Stimulated activated CD4-positive, alpha-beta T cell treated with anti-CD3 and anti-CD28 coated beads, Interleukin-2, amount 100 ng/mL, for 48 hours (primary cell): ENCODE measurements at places on chromosomes 7 and 10.

- no peak for DNase-seq
Measured at GRCh38 chr10:25768167-25768566, 165.9 kb upstream of the MYO3A start.

DNA sequence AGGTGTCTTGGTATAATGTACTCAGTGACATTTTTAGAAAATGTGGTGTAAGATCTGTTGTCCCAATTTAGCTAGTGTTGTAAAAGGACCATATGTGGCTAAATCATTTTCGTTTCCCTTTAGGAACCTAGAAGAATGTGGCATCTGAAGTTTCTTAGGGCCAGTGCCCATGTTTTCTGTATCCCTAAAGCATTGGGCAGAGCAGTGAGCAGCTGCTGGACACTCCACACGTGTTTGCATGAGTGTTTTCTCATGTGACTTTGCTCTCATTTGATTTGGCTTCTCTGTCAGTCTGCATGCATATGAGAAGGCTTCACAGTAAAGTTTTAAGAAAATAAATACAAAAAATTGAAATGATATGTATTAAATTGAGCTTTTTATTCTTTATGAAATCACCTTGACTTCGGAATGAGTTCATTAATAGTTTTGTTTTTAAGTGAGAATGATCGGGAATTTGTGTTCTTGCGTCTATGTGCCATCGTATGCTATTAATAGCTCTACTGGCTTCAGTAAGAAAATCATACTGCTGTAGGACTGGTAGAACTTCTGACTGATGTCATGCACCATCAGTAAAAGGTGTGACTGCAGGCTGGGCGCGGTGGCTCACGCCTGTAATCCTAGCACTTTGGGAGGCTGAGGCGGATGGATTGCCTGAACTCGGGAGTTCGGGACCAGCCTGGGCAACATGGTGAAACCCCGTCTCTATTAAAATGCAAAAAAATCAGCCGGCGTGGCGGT is 61.3 kb downstream of the RBM33 start:
- DNase-seq: no peak

DNA sequence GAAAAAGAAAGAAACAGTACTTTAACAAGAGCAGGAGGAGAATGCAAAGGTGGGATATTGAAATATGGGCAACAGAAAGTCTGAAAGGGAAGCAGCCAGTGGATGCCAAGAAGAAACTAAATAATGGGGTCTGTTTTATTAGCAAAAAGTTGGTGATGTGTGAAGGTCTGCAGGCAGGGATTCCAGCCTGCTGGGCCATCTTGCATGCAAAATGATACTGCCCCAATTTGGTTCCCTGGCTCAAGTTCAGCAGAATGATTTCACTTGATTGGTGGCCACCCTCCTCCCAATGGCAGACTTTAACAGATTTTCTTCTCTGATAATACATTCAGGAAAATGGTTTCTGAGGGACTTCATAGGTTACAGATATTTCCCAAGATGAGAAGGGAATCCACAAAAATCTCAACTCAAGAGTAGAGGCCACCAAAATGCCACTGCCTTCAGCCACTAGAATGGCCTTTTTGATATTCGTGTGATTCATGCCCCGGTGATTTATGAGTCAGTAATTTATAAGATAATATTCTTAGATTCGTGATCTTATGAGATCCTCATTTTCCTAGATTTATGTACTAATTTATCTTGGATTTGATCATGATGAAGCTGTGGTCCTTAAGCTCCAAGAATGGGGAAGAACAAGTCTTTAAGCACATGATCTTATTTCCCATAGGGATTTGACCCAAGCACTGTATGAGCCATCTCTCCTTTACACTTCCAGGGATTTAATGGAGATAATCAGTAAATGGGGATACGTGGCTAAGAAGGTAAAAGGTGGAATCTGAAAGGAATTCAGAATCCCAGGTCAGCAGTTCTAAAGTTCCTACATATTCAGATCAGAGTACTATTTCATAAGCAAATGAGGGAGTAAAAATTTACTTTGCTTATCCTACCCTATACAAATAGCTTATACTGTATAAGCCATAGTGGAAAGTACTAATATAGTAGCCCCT is 32.3 kb upstream of the ADD3 start:
- no peak for DNase-seq

DNA sequence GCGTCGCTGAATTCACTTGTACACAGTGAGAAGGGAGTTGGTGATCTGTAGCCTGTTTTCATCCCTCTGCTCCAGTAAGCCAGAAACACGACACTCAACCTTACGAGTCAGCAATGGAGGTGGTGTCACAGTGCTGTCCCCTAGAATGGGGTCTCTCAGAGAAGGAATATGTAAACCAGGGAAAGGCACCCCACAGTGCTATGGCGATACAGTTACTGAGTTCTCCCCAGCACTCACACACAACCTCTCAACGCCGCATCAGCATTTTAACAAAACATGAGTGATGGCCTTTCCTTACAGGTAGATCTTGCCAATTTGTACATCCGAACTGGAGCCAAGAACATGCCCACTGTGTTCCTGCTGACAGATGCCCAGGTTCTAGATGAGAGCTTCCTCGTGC is 196.3 kb downstream of the CDCA7L start:
- DNase-seq: no peak

- DNase-seq: no peak
Measured at GRCh38 chr7:19094598-19095352, 22.7 kb downstream of the TWIST1 start.

DNA sequence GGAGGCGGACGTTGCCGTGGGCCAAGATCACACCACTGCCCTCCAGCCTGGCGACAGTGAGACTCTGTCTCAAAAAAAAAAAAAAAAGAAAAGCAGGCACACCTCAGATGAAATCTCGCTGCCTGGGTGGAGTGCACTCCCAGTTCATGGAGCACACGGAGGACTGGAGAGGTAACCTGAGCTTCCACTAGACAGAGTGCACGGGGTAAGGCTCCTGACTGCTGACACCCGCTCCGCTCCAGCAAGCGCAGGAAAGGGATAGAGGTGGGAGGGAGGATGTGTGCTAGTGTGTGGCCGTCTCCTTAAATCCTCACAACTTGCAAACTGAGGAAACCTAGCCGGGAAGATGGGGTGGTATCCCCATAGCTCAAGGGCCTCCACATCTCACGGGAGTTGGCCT is 50.8 kb downstream of the FAM53B start:
- no peak for DNase-seq

- DNase-seq: no peak
Measured at GRCh38 chr10:102444851-102445250, 6.5 kb downstream of the C10orf95 start.

- DNase-seq: no peak
Measured at GRCh38 chr10:63633677-63634487, 112.7 kb downstream of the REEP3 start.

DNA sequence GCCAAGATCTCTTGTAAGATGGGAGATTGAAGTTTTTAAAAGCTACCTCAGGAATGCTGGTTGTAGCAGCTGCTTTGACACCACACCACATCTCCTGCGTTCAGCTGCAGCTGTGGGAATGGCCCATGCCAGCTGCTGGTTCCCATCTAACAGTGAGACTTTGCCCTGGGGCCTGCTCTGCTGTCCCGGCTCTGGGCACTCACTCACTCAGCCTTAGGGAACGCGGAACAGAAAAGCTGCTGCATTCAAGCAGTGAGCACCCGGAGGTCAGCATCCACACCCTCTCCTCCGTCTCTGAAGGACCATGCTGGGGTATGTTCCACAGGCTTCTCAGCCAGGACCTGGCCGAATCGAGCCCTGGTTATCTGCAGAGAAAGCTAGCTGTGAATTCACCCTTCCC is 197.1 kb upstream of the CXCL12 start:
- DNase-seq: no peak

DNA sequence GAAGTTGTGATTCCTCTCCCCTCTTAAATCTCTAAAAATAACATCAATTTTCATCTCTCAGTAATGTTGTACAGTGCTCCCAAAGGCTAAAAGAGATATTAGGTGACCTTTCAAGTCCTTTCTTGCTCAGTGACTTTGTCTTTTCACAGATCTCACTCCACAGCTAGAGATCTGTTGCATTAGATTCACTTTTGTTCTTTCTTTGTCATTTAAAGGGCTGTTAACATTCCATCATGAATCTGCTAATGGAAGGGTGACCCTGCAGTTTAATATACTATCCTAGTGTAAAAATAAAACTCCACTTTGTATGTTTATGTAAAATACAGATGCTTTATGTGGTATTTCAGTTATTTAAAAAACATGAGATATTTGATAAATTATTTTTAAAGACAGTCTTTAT is 30.5 kb downstream of the GNAI1 start:
- no peak for DNase-seq

GRCh38 chr10:3333426-3333825 is 160.8 kb upstream of the PITRM1 start:
- DNase-seq: no peak

DNA sequence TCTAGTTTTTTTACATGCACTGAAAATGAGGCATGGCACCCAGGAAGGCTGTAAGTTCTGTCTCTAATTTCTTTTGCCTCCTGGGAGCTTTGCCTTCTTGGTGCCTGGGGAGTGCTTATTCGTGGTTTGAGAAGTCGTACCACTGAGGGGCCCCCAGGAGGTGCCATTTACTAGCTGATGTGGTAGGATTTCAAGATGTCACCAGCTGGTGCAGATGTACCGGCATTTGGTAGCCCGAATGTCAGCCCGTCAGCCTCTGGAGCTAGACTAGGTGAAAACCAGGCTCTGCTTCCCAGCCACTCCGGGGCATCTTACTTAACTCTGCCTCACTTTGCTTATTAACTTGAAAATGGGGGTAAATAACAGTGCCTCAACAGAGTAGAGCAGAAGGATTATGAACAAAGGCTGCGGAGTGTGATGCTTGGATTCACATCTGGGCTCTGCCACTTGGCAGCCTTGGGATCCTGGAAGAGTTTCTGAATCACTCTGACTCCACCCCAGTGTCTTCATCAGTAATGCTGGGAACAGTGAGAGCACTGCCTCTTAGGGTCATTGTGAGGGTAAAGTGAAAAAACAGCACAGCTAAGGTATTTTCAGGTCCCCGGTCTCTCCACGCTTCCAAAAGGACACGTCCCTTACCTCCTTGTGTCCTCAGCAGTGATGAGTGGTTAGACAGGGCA is 31.4 kb upstream of the BTBD16 start:
- DNase-seq: no peak
